HT1080 (cell line): ENCODE measurements at places on chromosomes 5 and 9.
A peak's percentile ranks its signal among the peaks of the same experiment; 100 is the strongest.

- no peak for DNase-seq
Measured at GRCh38 chr5:135810188-135810943, 24.1 kb upstream of the SLC25A48 start.

DNA sequence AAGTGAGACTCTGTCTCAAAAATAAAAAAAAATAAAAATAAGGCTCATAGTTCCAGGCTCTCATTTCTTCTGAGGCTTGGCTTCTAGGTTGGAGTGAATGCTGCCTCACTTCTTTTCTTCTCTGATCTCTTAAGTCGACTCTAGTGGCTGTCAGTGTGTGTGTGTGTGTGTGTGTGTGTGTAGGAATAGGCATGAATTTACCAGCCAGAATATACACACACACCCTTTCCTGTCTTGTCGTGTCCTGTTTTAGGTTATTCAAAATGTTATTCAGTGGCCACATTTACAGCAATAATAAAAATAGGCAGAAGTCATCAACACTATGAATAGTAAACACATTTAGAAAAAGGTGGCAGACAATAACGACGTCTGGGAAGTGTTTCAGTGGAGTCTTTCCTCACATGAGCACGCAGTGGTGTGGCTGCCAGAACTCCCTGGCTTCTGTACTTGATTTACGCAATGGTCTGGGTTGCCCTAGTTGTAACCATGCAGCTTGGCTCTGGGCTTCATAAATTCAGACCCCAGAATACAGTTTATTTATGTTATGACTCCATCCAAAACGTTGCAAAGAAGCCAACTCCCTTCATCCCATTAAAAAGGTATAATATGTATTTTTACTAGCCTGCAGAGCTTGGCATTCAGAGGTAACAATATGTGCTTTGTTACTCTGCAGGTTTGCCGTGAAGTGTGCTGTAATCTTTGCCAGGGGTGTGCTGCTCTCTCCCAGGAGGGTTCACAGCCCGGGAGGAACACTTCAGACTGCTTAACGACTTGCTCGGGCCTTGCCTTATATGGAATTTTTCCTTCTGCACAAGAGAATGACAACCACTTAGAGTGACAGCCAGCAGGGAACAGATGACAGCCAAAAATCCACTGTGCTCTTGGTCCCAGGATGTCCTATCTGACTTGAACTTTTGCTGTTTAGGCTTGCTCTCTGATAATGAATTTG is 34.4 kb upstream of the PALM2AKAP2 start:
- no peak for DNase-seq

GRCh38 chr9:94899464-94900221 is 173.1 kb downstream of the AOPEP start:
- DNase-seq: no peak

DNA sequence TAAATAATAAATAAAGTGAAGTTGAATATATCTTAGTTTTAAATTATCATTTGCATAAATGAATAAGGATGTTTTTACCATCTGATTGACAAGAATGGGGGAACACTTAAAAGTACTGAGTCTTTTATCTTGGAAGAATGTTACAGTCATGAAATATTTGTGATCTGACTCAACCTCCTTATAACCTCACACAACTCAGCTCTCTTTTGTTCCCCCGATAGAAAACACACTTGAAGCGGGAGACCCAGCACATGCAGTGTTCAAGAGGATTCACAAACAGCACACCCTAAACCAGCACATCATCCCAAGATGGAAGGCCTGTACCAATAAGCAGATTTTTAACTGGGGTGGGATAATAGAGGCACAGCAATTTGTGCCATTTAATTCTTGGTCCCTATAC is 15.5 kb downstream of the BAAT start:
- peak; percentile 60 for DNase-seq
